Foreskin fibroblast (primary cell): ENCODE measurements at places on chromosomes 6 and 20.

DNA sequence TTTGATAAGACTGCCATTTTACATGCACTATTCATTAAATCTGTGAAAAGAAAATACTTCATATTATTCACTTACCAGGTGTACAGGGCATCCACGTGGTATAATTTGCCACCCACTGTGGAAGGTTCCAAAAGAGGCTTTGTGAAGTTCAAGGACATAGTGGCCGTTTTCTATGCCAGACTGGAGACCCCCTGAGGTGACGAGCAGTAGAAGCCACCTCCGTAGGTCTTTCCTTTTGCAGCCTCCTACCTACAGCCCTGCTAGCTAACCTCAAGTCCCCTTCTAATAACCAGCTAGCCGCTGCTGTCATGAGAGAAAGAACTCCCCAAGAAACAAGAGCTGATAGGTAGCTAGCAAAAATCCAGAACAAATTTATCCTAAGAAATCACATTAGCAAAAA lies 110.5 kb downstream of the ARHGAP18 start:
- no peak for DNase-seq

GRCh38 chr6:130913120-130913519 lies 85.9 kb downstream of the SMLR1 start:
- DNase-seq = no peak

DNA sequence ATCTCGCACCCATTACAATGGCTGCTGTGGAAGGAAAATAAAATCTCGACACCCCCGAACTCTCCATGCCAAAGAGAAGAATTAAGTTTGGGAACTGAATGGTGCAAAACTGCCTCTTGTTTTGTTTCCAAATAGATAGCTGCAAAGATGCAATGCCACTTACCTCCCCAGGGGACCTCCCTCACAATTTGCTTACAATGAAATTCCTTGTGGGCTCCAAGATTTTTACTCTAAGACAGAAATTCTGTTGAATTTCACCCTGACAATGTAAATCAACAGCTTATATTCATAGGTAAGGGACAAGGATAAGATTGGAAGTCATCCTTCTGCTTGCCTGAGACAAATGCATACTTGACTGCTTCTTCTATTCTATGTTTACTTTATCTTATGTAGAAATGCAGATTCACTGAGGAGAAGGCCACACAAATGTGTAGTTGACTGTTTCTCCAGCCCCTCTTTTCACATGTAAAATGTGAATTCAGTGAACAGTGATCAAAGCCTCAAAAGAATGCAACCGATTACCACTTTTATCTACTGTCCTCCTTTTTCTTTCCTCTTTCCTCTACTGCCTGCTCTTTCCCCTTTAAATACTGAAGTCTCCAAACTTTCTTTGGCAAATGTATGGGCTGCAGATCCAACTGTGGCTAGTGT lies 36.6 kb downstream of the ADGRF4 start:
- DNase-seq = no peak

GRCh38 chr6:43725643-43726580 lies 38.3 kb upstream of the MRPS18A start:
- no peak for DNase-seq

DNA sequence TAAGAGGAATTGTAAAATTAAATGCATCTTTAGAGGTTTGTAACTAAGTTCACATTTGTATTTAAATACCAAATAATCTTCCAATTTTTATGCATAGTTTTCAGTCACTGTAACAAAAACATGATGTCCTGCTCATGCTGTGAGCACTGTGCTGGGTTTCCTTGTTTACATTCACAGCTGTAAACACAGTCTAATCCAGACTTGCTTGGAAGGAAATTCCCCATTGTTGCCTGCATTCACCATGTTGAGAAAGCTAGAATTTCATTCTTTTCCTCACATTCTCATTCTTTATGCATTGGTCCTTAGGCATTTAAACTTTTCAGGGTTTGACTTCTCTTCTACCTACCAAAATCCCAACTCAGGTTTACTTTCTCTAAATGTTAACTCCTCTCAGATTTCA lies 242.0 kb upstream of the TBX18 start:
- DNase-seq = peak; percentile 26

- DNase-seq = peak; percentile 34
These were observed 8.9 kb downstream of the REM1 start for GRCh38 chr20:31484001-31484400.

GRCh38 chr6:90135667-90136066 lies 161.0 kb downstream of the BACH2 start:
- DNase-seq = peak; percentile 45

- DNase-seq = no peak
These were observed 107.4 kb upstream of the ASCC3 start for GRCh38 chr6:100988391-100988984.

- no peak for DNase-seq
These were observed 103.8 kb downstream of the DST start for GRCh38 chr6:56538851-56539250.

DNA sequence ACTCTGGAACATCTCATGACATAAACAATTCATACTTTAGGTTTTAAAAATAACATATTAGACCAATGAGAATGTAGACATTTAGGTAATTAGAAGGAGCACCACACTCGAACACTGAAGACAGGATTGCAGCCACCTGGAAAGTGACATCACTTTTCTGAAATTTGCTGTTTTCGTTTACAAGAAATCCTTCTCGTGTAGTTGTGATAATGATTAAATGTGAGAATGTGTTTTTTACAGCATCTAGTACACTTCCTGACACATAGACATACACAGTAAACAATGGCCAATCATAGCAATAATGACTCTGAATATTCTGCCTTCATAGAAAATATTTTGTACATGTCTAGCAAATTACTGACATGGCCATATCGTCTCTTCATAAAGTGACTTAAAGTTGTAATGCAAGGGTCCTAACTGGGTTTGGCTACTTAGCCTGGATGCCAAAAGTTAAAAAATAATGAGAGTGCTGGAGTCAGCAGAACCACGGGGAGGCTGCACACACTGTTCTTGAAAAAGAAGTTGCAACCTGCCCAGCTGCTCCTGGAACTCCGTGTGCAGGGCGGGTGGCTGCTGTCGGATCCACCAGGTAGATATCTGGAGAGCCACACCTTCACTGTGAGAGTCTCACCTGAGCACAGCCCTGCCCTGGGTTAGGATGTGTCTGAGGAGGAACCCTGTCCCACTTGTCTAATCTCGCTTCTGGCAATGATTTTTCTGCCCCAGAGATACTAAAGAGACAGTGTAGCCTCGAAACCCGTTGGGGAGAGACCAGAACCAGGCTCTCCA lies 212.9 kb downstream of the QKI start:
- DNase-seq = no peak

DNA sequence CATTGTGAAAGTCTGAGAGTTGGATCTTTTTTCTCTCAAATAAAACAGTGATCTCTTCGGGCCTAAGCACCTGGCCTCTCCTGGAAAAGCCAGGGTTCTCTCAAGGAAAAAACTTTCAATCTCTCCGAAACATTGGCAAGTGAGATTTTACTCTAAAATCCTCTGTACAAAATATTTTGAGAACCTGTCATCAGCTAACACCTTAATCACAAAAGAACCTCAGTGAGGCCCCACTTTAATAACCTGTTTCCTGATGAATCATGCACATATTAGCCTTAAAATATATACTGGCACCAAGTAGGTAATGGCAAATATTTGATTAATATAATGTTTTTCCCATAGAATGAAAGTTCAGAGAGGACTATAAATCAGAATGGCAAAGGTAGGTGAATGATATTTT lies 177.9 kb downstream of the FRK start:
- DNase-seq = no peak

- no peak for DNase-seq
These were observed 44.2 kb downstream of the SNAI1 start for GRCh38 chr20:50026746-50027575.

- no peak for DNase-seq
These were observed 59.2 kb upstream of the DUSP22 start for GRCh38 chr6:232982-233640.

- no peak for DNase-seq
These were observed 81.6 kb downstream of the PSMB1 start for GRCh38 chr6:170471491-170471890.

GRCh38 chr20:46995561-46996142 lies 101.0 kb downstream of the EYA2 start:
- no peak for DNase-seq

GRCh38 chr20:31914170-31914569 lies 37.7 kb downstream of the PDRG1 start:
- no peak for DNase-seq

DNA sequence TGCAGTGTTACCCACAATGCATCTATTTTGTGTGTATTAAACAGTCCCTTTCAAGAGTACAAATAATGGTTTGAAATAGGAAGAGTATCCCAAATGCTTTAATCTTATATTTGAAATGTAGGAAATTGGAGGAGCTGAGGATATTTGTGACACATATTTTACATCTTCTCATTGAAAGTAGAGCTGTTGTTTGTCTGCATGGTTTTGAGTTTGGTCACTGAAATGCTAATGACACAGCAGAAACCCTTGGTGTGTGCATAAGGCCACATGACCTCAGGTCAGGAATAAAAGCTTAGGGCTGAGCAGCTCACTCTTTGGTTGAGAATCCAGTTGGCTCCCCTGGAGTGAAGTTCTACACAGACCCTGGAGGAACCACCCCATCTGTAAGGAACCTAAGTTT lies 49.8 kb downstream of the TPD52L1 start:
- DNase-seq = peak; percentile 31

DNA sequence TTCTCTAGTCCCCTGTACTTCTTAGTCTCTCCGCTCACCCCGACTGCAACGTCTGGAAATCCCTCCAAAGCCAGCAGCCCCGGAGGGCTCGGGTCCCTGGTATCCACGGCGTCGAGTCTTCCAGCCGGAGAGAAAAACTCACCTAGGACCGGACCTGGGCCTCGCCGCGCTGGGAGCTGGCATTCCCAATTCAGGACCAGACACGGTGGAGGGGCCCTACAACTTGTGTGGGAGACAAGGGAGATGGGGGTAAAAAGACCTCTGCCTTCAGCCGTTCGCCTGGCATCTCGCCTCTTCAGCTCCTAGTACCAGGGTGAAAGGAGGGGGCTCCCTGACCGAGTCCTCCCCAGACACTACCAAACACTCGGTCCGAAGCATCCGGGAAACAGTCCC lies 64.3 kb downstream of the GPX5 start:
- DNase-seq = no peak

DNA sequence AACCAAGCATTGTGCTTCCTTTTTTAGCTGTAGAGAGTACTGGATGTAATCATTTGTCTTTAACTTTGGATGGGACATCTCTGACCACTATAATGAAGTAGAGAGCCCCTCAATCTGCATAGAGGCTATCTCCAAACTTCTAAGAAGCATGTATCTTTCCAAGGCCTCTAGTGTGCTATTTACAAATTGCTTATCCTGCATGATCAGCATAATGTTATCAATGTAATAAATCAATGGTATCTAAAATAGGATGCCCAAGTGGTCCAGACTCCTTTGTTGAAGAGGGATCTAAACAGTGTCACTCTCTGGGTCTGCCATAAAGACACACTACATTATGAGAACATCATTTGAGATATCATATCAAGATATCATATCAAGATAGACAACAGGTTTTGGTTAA lies 6.7 kb downstream of the TAAR9 start:
- no peak for DNase-seq

- DNase-seq = peak; percentile 50
These were observed 256.1 kb downstream of the PLCB1 start for GRCh38 chr20:8388141-8388540.

DNA sequence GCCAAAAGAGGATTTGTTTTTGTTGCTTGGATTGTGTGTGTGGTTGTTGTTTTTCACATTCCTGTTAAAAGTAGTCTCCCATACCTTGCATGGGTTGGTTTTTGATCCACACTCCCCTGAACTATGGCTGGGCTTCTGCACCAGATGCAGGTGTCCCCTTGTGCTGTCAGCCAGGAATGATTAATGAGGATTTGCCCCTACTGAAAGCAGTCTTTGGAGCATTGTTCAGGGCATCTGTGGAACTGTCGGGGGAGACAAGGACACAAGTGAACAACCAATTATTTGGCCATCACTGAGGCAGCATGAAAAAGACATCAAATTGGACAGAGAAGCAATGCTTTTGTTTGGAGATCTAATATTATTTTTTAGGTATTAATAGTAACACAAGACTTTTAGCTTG lies 373.2 kb upstream of the MMS22L start:
- no peak for DNase-seq

- DNase-seq = no peak
These were observed 185.2 kb downstream of the SLC24A3 start for GRCh38 chr20:19397666-19398065.

DNA sequence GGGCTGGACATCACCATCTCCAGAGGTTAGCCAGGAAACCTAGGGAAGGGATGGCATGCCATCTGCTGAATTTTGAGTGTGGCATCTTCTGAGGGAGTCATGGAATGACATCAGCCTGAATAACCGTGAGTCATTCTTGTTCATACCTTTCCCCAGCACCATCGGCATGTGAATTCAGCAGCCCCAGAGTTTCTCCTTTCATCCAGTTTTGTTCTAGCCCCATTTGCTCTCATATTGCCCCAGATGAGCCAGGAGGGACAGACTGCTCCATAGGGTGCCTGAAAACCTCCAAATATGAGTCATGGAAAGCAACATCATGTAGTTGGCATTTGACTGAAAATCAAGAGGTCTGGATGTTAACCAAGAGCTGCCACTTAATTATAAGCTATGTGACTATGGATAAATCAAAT lies 219.2 kb upstream of the SGK1 start:
- DNase-seq = peak; percentile 98

DNA sequence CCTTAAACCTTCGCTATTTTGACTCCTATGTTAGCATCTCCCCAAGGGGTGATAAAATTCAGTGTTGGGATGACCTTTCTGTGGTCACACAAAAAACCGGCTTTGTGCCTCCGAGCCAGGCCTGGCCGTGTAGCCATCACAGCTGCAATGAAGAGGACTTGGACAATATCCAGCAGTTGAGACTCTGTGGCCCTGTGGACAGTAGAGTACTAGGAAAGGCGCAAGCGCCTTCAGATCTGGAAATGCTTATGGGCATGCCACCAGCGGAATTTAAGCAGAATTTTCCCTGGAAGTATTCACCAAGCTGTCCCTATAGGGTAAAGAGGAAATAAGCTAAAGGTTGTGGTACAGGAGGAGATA lies 63.3 kb upstream of the SLC2A12 start:
- no peak for DNase-seq

GRCh38 chr6:169745405-169745804 lies 6.0 kb downstream of the DYNLT2 start:
- no peak for DNase-seq

DNA sequence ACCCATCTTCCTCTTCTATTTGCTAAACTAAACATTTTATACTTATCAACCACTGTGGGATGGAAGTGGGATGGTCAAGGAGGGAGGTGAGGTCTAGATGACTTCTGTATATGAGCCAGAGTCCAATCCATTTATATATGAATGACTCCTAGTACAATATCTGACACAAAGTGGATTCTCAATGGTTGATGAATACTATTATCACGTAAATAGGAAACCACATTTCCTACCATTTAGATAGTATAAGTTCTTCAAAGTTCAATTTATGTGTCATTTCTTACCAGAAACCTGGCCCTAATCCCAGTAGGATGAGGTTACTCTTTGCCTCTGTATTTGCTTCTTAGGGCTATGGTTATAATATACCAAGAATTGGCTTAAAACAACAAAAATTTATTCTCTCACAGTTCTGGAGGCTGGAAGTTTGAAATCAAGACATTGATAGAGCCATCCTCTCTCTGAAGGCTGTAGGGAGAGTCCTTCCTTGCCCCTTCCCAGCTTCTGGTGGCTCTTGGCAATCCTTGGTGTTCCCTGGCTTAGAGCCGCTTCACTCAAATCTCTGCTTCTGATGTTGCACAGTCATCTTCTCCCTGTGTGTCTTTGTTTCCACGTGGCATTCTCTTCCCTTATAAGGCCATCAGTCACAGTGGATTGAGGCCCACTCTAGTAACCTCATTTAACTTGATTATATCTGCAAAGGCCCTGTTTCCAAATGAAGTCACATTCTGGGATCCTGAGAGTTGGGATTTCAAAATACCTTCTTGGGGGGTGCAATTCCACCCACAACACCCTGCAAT lies 41.0 kb upstream of the RAB23 start:
- DNase-seq = peak; percentile 86
